ENCODE measurements at places on chromosomes 3 and 15.

- DNase-seq = no peak
These were observed 66.1 kb downstream of the LSM3 start for GRCh38 chr3:14244521-14245247.

- no peak for DNase-seq
These were observed 186.5 kb upstream of the GAP43 start for GRCh38 chr3:115436767-115437301.

GRCh38 chr3:127143172-127143571 lies 49.8 kb upstream of the PRR23E start:
- DNase-seq = no peak

DNA sequence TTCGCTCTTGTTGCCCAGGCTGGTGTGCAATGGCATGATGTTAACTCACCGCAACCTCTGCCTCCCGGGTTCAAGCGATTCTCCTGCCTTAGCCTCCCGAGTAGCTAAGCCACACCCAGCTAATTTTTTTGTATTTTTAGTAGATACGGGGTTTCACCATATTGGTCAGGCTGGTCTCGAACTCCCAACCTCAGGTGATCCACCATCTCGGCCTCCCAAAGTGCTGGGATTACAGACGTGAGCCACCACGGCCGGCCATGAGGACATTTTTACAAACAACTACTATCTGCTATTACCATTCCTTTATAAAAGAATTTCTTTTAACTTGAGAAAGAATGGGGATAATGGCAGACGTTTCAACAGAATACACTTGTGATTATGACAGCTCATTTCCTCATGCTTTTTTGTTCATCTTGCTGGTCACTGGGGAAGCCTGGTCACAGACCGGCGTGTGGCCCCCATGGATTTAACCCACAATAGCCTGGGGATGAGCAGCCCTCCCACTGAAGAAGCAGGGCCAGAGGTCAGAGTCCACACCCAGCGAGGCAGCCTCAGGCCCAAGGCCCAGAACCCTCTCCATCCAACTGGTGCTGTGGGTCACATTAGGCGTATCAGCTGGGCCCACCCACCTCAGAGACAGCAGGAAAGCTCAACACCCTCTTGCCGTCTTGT lies 112.0 kb downstream of the LIPC start:
- no peak for DNase-seq

DNA sequence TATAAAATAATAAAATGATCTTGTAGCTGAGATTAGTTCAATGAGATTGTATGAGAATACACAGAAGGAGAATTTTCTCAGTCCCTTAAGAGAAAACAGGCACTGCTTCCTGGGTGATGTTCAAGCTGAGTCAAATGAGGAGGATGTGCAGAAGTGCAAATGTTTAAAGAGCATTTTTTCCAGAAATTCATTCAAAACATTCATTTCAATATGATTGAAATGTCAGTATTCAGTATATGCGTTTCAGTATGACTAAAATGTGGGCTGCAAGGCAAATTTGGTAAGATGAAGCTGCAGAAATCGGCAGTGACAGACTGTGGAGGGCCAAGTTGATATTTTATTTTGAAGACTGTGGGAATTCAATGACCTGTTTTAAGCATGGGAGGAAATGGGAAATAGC lies 19.3 kb upstream of the PYDC2 start:
- DNase-seq = no peak

DNA sequence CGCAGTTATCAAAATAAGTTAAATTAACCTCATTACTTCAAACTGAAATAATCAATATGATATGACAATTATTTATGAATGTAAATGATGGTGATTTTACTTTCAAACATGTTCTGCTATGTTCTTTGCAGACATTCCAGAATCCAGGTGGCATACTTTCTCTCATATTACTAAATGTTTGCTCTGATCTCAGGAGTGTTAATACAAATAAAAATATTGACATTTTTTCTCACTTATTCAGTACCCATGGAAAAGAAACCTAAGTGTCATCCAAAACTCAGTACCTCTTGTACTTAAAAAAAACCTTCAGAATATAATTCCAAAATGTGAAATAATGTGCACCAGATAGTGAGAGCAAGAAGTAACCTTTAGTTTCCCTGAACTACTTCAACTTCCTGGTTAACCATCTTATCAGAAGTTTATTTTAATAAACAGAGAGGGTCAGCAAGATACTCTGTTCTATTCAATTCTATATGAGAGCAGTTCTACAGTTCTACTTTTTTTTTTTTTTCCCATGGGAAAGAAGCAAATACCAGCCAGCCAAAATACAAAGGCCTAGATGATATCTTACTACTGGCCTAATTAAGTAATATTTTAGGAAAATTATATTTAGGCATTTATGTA lies 494.1 kb downstream of the MECOM start:
- no peak for DNase-seq

GRCh38 chr3:42999212-42999611 lies 20.1 kb downstream of the GASK1A start:
- DNase-seq = no peak

GRCh38 chr3:184740509-184741258 lies 28.8 kb upstream of the MAGEF1 start:
- DNase-seq = no peak

- no peak for DNase-seq
These were observed 200.1 kb downstream of the KCNMB2 start for GRCh38 chr3:178736300-178736699.

DNA sequence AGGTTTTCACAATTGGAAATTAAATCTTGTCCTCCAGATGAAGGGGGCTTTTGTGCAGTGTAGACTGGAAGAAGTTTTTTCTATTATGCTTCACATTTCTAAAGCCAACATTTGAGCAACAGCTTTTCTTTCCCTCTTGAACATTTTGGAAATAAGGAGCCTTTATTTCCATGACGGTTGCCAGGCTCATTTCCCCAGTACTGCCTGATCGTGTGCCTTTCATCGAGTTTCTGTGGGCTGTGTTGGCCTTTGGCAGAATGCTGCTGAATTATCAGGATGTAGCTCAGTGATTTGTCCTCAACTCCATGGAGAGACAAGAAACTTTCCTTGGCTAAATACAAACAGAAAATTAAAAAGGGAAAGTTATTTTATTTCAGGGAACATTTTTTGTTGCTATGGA lies 314.8 kb upstream of the LRRC3B start:
- no peak for DNase-seq

GRCh38 chr3:53229606-53230005 lies 26.2 kb downstream of the TKT start:
- DNase-seq = no peak

DNA sequence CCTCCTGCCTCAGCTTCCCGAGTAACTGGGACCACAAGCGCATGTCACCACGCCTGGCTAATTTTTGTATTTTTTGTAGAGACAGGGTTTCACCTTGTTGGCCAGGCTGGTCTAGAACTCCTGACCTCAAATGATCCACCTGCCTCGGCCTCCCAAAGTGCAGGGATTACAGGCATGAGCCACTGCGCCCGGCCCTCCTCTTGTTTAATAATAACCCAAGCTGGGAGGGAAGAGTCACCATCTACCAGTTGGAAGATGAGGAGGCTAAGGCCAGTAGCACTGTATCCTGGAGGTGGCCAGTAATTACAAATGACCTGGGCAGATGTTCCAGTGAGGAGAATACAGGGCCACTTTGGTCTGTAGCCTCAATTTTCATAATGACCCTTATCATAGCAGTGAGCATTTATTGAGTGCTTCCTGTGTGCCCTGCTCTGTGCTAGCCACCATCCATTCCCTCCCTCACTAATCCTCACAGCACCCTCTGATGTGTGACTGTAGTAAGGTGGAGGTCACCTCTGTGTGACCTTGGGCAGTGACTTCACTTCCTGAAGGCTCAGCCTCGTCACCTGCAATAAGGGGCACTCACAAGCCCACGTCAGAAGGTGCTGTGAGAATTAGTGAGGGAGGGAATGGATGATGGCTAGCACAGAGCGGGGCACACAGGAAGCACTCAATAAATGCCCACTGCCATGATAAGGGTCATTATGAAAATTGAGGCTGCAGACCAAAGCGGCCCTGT lies 64.2 kb downstream of the ABTB1 start:
- DNase-seq = no peak

DNA sequence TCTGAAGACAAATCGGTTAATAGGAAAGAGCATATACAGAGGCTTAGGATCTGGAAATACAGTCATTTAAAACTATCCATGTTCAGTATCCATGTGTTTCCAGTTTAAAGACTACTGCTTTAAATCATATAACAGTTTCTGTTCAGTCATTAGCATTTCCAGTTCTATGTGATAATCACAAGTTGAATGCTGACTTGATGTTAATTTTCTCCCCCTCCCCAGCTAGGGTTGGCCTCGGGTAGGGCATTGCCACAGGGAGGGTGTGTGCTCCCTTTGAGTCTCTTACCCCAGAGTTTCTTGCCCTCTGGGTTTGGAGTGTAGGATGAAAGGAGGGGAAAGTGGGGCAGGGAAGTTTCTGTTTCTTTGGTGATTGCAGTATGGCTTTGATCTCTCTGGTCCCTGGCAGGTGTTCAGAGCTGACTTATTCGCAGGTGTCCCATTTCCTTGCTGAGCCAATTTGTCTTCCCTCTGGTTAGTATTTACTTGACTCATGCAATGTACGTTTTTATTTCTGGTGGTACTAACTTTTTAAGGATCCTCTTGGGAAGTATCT lies 86.3 kb downstream of the SH3GL3 start:
- no peak for DNase-seq

DNA sequence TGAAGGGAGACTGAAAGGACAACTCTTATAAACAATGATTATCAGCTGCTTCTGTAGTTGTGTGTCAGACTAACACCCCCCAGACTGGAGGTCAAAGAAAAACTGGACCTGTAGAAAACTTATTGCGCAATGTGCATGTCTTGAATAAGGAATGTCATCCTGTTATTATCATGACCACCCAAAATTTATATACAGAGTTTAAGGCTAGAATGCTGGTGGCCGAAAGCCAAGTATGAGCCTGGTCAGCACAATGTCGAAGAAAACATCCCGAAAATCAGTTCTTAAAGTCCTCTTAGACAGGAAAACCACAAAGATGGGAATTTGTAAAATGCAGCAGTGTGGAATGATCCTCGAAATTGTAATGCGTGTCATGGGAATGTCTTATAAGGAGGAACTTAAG lies 29.3 kb downstream of the RFTN1 start:
- DNase-seq = no peak

- DNase-seq = no peak
These were observed 43.4 kb downstream of the HLTF start for GRCh38 chr3:149042789-149043386.

DNA sequence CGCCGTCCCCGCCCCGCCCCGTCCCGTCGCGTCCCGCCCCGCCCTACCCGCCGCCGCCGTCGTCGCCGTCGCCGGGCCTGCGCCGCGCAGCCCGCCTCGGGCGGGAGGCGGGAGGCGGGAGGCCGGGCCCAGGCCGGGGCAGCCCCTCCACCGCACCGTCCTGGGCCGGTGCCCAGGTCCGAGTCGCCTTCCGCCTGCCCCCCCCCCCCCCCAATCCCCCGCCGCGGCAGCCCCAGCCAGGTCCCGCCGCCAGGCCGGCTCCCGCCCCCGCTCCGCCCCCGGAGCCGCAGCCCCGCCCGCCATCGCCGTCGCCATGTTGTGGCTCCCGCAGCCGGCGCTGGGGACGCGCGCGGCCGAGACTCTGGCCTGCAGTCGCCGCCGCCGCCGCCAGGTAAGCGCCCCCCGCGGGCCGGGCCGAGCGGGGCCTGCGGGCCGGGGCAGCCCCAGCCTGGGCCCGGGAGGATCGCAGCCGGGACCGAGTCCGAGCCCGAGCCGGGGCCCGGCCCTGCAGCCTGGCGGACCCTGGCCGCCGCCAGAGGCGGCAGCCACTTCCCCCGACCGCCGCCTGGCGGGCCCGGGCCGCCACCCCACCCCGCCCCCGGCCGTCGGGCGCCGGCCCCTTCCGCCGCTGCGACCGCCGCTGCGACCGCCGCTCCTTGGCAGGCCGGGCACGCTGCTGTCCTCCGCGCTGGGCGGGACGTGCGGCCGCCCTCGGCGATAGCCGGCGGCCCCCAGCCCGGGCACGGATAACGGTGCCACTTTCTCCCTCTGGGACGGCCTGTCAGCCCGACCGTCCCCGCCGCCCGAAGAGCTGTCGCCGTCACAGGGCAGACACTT lies at the start of gene ZNF592:
Gene ZNF592, plus strand, starts transcription at position 319 of the 837 bp plus-strand sequence. CDS start 34,084 bp downstream, outside the sequence.
- DNase-seq = peak; percentile 50

All from stimulated activated CD8-positive, alpha-beta memory T cell treated with anti-CD3 and anti-CD28 coated beads, Interleukin-7, amount 100 ng/mL, for 24 hours (primary cell).